ENCODE measurements at places on chromosomes 1 and 21.

GRCh38 chr1:15276691-15277446, 29.8 kb downstream of the FHAD1 start:
- DNase-seq: no peak

GRCh38 chr1:36771660-36772284, 262.5 kb downstream of the GRIK3 start:
- no peak for DNase-seq

- DNase-seq: no peak
These were observed 18.4 kb upstream of the ELK4 start for GRCh38 chr1:205650241-205650640.

- no peak for DNase-seq
These were observed 41.3 kb downstream of the CYP2J2 start for GRCh38 chr1:59885160-59885832.

GRCh38 chr1:67552336-67552759, 122.1 kb upstream of the SERBP1 start:
- no peak for DNase-seq

DNA sequence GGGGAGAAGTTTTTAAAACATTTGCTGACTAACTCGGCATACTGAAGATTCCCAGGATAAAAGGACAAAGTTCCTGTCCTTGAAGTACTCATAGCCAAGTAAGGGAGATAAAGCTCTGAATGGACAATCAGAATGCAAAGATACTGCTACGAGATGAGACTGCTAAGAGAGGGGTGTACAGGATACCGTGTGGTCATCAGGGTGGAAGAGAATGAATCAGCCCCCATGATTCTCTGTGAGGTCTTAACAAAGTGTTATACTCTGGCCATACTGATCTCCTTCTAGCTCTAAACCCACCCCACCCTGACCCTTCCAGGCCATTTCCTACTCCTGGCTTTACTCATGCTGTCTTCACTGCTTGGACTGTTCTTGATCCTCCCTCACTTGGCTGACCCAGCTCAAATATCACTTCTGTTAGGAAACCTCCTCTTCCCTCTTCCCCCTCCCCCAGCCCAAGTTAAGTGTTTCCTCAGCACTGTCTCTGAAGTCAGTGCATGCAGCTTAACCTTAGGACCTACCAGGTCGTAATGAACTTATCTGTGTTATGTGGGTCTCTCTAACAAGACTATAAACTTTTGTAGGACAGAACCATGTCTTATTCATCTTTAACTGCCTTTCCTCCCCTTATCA, 15.8 kb upstream of the MAGOH start:
- no peak for DNase-seq

DNA sequence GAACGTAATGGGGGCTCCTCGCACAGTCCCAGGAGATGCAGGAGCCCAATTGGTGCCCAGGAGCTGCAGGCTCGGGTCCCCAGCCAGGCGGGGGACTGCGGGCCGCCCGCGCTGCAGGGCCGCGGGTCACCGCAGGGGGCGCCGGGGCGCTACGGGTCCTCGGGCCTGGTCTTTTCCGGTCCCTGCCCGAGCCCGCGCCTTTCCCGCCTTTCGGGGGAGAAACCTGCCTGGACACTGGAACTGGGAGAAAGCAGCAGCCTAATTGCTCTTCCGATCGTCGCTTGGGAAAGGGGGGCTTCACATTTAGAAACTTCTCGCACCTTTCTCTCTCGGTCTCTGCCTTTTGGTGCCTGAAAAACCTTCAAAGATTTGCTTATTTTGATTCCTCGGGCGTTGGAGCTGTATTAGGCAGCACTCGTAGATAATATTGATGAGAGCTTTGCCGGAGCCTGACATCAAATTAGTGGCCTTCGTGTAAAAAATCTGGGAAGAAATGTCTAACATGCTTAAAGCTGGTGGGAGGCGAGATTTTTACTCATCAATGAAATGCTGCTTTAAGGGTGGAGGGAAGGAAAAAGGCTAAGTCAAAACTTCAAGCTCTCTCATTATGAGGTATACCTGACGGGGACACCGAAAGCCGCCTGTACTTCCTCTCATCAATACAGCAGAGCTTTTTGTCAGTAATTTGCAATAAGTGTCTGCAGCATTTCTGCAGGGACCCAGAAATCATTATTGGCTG, 12.6 kb upstream of the BARHL2 start:
- no peak for DNase-seq

- DNase-seq: no peak
These were observed 112.9 kb downstream of the CDC7 start for GRCh38 chr1:91613595-91613994.

DNA sequence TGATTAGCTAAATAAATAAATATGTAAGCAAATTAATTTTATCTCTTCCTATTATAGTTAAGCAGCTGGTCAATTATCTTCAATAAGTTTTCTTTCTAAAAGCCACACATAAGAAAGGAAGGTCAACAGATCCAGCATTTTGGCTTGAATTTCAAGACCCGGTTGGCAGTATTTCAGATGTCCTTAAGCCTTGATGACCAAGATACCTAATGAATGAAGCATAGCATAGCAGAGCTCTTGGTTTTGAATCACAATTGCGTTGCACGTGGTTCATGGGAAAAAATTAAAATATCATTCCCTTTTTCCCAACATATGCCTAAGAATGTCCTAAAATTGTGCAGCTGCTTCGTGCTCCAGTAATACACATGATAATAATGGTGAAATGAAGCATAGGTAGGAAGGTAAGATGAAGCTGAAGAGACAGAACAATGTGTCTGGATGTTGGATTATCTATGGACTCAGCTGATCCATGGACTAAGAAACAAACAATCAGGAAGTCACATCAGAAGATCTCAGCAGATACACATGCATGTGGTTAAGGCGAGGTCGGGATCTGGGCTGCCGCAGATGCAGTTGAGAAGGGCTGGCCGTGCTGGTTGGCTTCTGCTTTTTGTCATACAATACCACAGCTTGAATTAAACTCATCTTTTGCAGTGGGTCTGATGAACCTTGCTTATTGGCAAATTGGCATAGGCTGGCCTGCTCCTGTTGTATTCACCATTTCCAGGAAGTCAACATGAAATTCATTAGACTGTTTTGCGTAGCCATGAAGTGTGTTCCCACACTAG, 284.9 kb upstream of the RUNX1 start:
- DNase-seq: no peak

- DNase-seq: no peak
These were observed 44.0 kb downstream of the EDN2 start for GRCh38 chr1:41440321-41441085.

DNA sequence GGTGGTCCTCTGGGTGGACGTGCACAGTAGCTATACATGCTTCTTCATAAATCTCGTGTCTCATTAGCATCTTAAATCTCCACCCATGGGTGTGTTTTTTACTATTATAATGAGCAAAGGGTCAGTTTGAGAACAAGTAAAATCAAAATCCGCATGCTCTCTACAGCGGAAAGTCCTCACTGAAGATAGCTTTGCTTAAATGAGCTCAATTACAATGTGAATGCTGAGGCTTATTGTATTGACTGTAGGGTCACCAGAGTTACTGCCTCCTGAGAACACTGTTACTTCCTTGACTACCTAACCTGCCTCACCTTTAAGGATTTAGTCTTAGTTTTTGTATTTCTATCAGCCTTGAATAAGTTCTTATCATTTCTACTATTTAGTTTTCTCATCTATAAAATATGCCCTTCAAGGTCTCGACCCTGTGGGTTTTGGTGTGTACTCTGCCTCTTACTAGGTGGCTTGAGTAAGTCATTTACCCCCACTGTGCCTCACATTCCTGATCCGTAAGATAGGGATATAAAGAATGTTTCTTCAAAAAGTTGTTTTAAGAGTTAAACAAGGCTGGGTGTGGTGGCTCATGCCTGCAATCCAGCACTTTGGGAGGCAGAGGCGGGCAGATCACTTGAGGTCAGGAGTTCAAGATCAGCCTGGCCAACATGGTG, 7.9 kb downstream of the SLAMF7 start:
- no peak for DNase-seq

DNA sequence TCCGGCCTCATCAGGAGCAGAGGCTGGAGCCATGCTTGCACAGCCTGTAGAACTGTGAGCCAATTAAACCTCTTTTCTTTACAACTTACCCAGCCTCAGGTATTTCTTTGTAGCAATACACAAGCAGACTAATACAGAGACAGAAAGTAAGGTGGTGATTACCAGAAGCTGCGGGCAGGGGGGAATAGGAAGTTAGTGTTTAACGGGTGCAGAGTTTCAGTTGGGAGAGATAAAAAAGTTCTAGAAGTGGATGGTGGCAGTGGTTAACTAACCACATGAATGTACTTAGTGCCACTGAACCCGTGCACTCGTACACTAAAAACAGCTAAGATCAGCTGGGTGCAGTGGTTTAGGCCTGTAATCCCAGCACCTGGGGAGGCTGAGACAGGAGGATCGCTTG, 80.4 kb upstream of the TARDBP start:
- no peak for DNase-seq

DNA sequence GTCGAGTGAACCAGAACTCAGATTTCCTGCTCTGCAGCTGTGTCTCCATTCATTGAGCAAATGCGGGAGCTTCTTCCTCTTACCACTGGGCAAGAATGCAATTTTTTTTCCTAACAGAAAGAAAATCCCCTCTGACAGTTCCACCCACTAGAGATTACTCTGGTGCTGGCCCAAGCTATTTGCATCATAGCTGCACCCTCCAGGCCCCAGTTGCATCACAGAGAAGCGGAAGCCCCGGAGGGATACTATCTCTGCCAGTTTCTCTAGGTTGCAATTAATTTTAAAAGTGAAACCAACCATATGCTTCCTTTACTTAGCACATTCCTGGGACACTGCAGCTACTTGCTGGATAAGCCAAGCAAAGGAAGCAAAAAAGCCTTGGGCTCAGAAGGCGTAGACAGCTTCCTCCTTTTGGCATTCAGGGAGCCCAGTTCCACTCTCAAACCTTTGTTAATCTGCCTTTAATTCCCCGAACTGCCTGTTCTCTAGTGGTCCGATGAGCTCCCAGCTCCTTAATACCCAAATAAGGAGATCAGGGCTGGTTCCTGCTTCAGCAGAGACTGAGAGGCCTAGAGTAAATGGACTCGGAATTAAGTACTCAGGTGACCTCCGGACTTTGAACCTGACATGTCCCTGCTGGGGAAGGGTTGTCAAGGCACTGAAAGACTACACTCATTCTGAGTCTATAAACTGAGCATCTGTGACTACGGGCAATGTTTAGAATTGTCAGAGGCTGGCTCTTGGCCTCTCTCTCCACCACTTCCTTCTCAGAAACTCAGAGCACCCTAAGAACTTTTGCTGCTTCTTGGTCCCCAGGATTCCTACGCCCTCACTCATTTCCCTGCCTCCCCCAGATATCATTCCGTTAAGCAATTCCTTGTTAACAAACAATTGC, 72.5 kb upstream of the TNFSF18 start:
- peak; percentile 17 for DNase-seq

- no peak for DNase-seq
These were observed 27.8 kb upstream of the LYPD8 start for GRCh38 chr1:248783367-248783766.

DNA sequence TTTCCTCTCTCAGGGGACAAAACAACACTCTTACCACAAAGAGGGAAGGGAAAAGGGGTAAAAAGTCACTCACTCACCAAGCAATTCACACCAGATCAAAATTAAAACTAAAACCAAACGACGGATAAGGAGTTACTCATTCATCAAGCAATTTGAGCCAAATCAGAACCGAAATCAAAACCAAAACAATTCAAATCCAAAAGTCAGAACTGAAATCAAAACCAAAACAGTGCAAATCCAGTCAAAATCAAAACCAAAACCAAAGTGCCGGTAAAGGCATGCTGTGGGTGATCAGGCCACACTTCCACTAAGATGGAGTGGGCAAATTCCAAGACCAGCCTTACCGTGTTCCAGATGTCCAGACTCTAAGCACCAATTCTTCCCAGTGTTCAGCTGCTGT, 717.9 kb downstream of the AMY1C start:
- no peak for DNase-seq

GRCh38 chr1:100710906-100711682, 8.4 kb upstream of the VCAM1 start:
- DNase-seq: no peak

GRCh38 chr1:230250666-230251065, 175.5 kb downstream of the PGBD5 start:
- DNase-seq: no peak

GRCh38 chr1:52597912-52598311, 4.3 kb upstream of the GPX7 start:
- DNase-seq: no peak

- DNase-seq: peak; percentile 30
These were observed 140.2 kb upstream of the FGGY start for GRCh38 chr1:59156526-59157199.

DNA sequence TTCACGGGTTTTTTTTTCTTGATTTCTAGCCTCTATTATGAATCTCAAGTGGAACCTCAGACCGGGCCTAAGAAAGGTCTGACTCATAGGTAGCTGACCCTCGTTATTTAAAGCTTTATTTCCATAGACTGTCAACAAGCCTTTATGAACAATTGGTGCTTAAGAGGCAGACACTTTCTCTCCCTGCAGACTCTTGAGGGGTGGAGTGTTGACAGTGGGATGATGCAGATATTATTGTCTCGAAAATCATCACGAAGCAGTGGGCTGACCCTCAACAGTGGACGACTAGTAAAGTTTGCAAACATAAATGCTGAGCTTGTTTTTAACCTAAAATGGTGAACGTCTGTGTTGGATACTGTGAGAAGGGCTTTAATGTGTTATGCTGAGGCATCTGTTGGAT, 1.8 kb downstream of the SFT2D2 start:
- no peak for DNase-seq

DNA sequence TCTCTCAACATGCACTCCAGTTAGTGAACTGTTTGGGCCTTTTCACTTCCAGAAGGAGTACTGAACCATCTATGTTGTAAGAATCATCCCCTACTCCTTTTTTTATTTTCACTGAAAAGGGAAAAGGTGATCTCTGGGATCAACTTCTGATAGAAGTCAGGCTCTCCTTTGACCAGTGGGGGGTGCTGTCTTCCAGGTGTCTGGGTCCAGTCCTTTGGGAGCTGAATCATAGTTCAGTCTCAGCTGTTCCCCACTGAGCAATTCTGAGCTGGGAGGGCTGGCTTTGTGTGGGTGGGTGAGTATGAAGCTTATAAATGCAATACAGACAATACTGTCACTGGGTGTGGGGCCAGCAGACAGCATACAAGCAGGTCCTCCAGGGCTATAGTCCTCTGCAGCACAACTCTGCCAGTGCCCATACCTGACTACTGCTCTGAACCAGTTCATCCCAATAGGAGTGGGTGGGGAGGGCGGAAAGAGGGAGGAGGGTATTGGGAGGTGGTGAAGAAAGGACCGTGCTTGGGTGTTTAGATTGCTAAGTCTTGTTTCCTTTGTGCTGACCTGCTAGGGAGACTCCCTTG, 12.5 kb upstream of the SARS1 start:
- DNase-seq: peak; percentile 84

- no peak for DNase-seq
These were observed 155.1 kb upstream of the CAMK1G start for GRCh38 chr1:209428241-209428921.

- DNase-seq: no peak
These were observed 36.7 kb downstream of the EGLN1 start for GRCh38 chr1:231385416-231385748.

GRCh38 chr1:115099693-115100050, 10.4 kb upstream of the TSPAN2 start:
- no peak for DNase-seq

- DNase-seq: no peak
These were observed 175.1 kb downstream of the CAMTA1 start for GRCh38 chr1:6960291-6960811.
